ENCODE measurements at places on chromosomes 13 and 19.

DNA sequence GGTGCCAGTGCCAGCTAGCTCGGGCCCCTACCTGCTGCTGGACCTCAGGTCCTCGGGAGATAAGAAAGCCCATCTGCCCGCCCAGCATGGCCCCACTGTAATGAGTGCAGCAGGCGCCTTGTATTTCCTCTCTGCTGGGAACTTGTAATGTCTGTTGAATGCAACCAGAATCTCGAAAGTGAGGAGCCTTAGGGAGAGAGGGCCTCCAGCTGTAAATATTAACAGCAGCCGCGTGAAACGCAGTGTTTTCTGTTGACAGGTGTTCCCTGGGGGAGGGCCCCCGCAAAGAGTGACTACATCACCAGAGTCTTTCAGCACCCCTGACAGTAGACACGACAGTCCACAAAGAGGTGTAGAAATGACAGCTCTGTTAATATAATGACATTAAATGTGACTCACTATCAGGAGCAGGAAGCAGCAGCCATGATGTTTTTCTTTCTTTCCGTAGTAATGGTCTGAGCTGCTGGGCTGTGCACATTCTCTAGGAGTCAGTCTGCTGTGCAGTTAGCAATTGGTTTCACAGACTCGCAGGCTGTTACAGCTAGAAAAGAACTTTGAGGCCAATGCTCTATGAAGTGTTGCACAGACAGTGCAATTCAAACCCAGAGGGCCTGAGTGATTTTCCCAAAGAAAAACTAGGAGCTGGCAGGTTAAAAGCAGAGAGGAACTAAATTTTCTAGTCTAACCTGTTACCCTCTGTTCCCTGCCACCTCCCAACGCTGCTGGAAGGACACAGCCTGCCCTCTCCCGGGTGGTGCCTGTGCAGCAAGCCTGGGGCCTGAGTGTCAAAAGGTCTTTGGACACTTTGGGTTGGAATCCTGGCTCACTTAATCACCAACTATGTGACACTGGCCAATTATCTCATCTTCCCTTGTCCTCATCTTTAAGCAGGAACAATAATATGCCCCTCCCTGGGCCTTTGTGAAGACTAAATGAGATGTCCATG lies 58.6 kb upstream of the WASF3 start:
- DNase-seq, result no peak

GRCh38 chr13:105167385-105167784 lies 1368.1 kb downstream of the EFNB2 start:
- DNase-seq, result no peak

- no peak for DNase-seq
These were observed 40.6 kb upstream of the ZNF681 start for GRCh38 chr19:23799321-23799720.

- DNase-seq, result no peak
These were observed 56.6 kb downstream of the FREM2 start for GRCh38 chr13:38743466-38743865.

DNA sequence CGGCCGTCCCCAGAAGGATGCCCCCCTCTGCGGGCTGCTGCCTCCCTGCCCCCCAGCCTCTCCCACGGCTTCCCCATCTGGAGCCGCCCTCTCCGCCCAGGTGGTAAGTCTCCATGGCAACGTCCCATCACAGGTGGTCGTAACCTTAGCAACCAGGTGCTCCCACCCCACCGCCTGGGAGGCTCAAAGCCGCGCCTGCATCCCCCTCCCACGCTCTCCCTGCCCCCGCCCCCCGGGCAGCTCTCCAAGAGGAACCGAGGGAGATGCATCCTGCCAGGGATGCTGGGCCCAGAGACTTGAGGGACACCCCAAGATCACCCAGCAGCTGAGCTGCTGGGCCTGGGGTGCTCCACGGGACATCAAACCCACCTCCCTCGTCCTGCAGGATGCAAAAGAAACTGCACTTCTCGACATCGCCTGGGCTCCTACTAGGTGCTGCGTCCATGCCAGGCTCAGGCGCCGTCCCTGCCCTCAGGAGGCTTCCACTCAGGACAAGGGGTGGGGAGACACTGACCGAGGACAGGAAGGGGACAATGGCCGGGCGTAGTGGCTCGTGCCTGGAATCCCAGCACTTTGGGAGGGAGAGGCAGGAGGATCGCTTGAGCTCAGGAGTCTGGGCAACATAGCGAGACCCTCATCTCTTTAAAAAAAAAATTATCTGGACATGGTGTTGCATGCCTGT lies 5.0 kb upstream of the LINGO3 start:
- no peak for DNase-seq

- DNase-seq, result no peak
These were observed 901.4 kb downstream of the EFNB2 start for GRCh38 chr13:105634059-105634458.

DNA sequence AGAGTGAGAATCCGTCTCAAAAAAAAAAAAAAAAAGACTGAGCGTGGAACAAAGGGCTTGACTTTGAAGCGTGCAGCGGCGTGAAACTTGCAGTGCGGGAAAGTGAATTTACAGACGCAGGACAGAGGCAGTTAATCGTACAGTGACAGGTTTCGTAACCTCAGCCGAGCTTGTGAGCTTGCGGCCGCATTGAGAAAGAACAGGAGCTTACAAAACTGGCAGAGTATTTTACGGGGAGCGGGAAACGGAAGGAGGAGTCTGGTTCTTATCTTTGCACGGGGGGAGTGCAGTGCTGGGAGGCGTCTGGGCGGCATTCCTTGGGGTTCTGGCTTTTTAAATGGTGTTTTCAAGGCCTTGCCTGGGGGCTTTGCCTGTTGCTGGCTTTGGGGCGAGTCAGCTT lies 6.0 kb upstream of the BSG start:
- DNase-seq, result no peak

DNA sequence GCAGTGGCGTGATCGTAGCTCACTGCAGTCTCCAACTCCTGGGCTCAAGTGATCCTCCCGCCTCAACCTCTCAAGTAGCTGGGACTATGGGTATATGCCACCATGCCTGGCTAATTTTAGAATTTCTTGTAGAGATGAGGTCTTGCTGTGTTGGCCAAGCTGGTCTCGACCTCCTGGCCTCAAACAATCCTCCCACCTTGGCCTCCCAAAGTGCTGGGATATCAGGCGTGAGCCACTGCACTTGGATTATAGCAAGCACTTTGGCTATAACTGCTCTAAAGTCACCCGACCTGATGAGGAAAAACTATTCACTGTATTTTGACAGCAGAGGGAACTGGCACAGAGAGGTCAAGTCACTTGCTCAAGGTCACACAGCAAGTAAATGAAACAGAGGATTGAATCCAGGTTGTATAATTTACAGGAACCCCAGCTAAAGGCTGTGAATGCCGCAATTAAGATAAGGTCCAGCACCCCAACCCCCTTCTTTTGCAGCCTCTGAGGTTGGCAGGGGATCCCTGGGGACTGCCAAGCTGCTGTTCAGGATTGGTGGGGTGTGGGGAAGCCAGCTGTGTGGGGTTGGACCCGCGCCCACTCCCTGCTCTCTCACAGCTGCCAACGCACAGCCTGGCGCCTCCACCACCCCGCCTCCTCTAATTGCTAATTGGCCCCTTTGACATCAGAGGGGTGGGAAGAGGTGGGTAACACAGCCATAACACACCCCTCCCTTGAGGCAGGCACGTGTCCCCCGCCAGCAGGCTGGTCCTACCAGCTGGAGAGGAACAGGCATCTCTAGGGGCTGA lies 6.0 kb downstream of the TMIGD2 start:
- peak; percentile 85 for DNase-seq

DNA sequence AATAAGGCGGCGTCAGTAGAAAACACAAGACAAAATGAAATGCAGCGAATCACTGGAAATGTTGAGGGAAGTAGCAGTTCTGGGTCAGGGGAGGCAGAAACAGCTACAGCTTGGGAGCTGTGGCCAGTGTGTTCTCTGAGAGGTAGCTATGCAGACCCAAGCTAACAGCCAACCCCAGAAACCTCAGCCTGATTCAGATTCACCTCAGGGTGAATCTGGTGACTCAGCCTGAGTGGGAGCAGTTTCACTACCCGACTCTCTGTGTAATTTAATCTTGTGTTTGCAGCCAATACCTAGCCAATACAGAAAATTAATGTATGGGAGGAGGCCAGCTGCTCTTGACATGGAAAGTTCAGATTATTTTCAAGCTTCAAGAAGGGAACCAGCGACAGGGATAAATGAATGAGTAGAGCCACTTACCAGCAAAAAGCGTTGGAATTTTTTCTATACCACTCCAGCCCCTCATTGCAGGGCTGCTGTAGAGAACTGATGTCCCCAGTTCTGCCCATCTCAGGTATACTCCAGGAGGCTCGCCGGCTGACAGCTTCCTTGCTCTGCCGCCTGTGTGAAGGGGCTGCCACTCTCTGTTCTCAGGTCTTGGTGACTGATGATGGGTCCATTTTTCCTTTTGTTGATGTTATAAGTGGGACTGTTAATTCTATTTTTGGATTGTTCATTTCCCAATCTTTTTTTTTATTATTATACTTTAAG lies 8.9 kb downstream of the IGFL3 start:
- peak; percentile 25 for DNase-seq

DNA sequence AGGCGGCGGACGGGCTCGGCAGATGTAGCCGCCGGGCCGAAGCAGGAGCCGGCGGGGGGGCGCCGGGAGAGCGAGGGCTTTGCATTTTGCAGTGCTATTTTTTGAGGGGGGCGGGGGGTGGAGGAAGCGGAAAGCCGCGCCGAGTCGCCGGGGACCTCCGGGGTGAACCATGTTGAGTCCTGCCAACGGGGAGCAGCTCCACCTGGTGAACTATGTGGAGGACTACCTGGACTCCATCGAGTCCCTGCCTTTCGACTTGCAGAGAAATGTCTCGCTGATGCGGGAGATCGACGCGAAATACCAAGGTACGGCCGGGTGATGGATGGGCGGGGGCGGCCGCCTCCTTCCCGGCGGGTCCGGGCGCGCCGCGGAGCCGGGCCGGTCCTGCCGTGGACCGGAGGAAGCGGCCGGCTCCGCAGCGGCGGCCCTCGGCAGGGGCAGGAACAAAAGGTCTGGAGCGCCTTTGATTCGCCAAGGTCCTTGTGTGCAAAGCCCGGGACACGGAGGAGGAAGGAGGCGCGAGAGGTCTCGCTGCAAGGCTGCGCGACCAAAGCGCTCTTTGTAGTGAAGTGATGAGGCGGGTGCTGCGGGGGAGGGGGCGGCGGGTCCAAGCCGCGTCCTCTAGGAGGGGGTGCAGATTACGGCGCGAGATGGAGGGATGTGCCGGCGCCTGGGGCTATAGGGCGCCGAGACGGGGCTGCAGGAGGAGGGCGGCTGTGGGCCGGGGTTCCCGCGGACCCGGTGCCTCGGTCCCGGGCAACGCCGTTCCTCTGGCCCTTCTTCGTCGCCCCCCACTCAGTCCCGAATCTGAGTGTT lies 689 bp downstream of the ING1 start:
- DNase-seq, result peak; percentile 72

GRCh38 chr19:16462757-16463250 lies 9.0 kb downstream of the EPS15L1 start:
- DNase-seq, result no peak

GRCh38 chr19:33693678-33694077 lies 71.9 kb downstream of the CHST8 start:
- DNase-seq, result no peak

DNA sequence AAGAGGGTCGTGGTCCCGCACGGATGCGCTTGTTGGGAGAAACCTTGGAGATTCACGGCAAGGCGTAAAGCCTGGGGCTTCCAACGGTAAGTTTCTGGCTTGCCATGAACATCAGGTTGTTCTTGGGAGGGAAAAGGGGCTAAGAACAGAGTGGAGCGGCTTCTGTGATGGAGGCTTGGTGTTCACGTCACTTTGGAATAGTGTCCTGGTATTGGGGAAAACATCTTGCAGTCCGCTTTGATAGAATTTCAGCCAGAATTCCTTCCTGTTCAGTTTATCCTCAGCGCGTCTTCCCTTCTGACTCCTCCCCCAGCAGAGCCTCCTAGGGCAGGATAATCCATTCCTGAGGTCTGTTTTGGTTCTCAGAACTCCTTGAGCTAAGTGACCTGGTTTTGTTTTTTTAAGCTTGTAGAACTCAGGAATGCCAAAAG lies 2.0 kb downstream of the KCTD15 start:
- no peak for DNase-seq

GRCh38 chr19:47352095-47352494 lies 3.0 kb downstream of the DHX34 start:
- no peak for DNase-seq
